ENCODE measurements at places on chromosomes 2 and 18.

DNA sequence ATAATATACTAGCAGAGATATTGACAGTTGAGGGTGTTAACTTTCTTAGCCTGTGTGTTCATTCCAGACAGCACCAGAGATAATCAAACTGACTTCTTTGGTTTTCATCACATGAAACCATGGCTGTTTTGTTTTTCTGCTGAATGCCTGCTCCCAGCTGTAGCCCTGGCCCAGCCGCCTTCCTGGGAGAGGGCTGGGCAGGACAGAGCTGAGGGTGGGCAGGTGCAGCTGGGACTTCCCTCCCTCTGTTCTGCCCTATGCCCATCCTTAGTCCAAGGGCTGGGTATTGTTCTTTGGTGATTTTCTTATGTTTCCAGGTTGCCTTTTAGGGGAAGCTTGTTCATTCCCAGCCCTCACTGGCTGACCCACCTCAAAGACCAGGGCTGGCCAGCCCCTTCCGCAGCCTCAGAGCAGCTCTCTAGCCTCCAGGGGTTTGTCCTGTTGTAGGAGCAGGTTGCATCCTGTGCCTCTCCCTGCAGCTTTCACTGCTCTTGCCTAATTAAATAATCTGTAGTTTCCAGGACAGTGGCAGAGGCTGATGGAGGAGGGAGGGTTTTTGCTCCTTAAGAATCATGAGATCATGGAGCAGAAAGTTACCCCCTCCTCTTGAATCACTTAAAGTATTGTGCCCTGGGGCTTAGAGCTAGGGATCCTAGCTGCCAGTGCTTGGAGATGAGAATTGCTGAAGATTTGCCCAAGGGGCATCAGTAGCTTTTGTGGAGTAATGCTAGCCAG lies 61.4 kb downstream of the MTCL1 start:
- DNase-seq = no peak

- DNase-seq = no peak
Measured at GRCh38 chr18:57073501-57074187, 73.2 kb upstream of the BOD1L2 start.

DNA sequence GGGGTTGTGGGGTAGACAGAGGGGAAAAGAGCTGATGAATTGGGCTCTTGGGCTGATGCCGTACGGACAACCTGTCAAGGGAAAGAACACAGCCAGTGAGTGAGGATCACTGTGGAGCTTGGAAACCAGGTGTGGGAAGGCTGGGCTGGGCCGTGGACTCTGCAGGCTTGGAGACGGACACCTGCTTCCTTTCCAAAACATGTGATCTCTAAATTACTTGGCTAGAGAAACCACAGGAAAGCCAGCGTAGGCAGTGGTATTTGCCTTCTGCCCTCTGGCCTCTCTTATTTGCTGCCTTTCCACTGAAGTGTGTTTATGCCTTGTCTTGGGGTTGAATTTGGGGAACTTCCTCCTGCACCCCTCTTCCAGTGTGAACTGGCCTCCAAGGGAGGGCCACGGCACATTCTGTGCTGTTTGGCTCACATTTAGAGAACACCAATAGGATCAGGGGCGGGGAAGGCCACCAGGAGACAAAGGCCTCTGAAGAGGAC lies 267.7 kb downstream of the PRKCE start:
- DNase-seq = no peak

GRCh38 chr2:898319-898718 lies 52.3 kb upstream of the SNTG2 start:
- DNase-seq = no peak

GRCh38 chr2:11907190-11907589 lies 160.8 kb downstream of the LPIN1 start:
- DNase-seq = no peak

GRCh38 chr2:160836755-160837154 lies 323.5 kb upstream of the TANK start:
- no peak for DNase-seq

GRCh38 chr18:26646901-26647300 lies 98.5 kb upstream of the KCTD1 start:
- DNase-seq = no peak

- DNase-seq = no peak
Measured at GRCh38 chr2:138504546-138505235, 3.1 kb downstream of the SPOPL start.

GRCh38 chr2:54464341-54464740 lies 8.2 kb downstream of the SPTBN1 start:
- no peak for DNase-seq

GRCh38 chr2:181174611-181175580 lies 194.5 kb downstream of the UBE2E3 start:
- no peak for DNase-seq

DNA sequence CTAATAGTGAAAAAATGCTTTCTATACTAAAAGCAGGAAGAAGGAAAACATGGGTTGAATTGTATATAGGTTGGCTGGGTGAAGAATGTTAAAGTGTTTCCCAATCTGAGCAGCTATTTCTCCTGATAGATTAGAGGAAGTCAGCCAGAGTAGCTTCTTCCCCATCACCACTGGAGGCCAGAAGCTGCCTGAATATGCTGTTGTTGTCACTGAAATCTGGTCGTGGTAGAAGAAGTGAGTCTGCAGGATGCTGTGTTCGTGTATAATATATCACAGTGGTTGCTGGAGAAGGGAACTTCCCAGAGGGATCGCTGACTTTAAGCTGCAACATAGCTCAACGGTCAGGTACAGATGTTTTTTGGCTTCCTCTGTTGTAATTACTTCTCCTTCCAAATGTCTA lies 247.5 kb upstream of the LRATD1 start:
- DNase-seq = no peak

DNA sequence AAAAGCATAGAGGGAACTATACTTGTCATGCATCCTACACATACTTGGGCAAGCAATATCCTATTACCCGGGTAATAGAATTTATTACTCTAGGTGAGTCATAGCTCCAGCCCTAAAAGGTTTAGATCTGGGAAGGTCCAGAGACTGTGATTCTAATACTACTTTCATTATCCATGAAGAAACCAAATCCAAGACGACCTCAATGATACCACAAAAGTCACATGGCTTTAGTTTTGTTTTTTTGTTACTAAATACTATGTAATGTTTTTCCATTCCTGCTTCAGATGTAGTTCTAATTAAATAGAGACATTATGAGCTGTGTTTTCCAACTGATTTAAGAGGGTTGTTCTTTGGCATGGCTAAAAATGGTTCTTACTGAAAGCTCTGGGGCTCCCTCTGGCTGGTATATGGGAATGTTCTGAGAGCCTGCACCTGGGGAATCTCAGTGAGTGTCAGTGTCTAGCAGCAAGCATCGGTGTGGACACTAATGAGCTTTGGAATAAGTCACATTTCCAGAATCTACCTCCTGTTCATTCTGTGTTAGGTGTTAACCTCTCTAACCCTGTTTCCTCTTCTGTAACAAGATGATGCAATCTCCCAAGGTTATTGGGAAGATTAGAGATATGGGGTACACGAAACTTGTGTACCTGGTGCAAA lies 20.5 kb upstream of the IL1RL2 start:
- no peak for DNase-seq

DNA sequence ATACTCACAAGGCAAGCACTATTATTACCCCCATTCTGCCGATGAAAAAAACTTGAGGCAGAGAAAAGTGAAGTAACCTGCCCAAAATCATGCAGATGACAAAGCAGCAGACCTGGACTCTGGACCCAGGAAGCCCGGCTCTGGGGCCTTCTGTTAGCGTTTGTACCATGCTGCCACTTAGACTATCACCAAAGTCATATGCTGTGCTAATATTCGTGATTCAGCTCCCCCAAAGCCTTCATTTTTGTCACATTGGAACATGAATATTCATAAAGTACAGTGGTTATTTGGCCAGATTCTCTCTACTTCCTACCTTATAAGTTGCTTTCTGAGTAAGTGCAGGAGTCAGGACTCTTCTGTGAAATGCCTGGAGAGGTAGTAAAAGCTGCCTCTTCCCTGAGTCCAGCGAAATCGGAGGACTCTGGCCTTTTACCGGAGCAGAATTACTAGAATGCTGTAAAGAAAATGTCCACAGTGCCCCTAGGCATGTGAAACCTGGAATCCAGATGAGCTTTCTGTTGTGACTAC lies 86.7 kb downstream of the FTCDNL1 start:
- DNase-seq = no peak

GRCh38 chr18:30163573-30163972 lies 879.0 kb downstream of the DSC3 start:
- DNase-seq = no peak

- no peak for DNase-seq
Measured at GRCh38 chr2:145931781-145932395, 1412.0 kb upstream of the ZEB2 start.

DNA sequence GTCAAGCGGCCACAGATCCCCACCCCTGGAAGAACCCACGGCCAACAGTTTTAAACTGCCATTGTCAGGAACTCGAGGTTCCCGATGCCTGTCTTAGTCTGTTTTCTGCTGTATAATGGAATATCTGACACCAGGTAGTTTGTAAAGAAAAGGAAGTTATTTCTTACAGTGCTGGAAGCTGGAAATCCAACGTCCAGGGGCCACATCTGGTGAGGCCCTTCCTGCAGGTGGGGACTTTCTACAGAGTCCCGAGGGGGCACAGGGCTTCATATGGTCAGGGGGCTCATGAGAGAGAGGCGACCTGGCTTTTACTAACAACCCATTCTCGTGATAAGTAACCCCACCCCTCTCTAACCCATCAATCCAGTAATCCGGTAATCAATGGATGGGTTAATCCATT lies 501.6 kb upstream of the MYT1L start:
- DNase-seq = no peak

DNA sequence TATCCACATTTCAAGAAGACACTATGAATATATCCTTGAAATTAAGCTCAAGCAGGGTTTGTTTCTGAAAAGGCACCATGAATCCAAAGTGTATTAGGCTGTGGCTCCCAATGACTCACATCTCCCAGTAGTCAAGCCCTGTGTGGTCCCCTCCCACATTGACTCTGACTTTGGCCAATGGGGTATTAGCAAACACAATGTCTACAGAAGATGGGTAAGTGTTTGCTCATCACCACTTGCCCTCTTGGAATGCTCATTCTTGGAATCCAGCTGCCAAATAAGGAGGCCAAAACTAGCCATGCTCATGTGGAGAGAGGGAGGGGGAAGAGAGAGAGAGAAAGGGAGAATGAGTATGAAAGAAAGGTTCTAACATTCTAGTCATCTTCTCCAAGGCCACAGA lies 490.0 kb downstream of the TXNL1 start:
- DNase-seq = no peak

- no peak for DNase-seq
Measured at GRCh38 chr2:181047829-181048228, 67.4 kb downstream of the UBE2E3 start.

DNA sequence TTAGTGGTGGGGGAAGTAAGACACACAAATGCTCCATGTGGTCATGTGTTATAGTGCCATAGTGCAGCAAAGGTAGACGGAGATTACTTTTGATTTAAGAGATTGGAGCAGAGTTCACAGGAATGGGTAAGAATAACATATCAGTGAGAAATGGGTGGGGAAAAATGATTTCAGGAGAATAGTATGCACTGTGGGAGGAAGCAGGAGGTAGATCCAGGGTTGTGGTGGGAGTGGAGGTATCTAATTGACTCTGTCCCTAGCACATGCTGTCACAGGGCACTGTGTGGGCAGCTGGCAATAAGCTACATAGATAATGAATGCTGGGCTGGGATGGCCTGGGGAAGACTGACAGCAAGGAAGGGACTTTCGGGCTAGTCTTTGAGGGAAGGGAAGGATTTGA lies 65.3 kb downstream of the STAT1 start:
- no peak for DNase-seq

DNA sequence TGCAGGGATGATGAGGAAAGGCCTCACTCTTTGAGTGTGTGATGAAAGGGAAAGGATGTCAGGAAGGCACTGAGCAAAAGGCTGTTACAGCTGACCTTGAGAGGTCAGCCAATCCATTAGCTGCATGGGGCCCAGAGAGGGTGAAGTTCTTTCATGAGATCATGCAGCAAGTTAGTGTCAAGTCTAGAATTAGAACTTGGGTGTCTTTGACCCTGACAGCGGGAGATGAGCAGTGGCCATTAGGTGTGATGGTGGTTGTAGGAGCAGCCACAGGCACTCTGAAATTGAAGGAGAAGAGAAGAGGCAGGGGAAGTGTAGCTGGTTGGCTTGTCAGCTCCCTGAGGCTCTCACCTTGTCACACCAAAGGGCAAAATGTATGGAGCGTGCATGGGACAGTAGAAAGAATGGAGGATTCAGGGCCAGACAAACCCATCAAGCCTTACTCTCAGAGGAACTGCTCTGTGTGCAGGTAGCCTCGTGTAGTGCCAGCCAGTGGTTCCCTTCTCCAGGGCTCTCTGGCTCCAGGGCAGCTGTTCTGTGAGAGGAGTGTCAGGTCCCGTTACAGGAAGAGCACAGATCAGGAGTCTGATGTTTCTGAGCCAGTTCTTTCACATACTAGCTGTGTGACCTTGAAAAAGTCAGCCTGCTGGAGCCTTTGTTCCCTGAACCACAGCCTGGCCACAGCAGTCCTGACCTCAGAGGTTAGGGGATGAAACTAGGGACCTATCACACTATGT lies 35.9 kb downstream of the MAP4K4 start:
- DNase-seq = no peak

- DNase-seq = no peak
Measured at GRCh38 chr2:119049968-119050704, 108.1 kb downstream of the MARCO start.

- no peak for DNase-seq
Measured at GRCh38 chr2:166539340-166540162, 45.5 kb upstream of the SCN7A start.

- no peak for DNase-seq
Measured at GRCh38 chr18:37669991-37670534, 104.5 kb upstream of the CELF4 start.

GRCh38 chr18:6001867-6002266 lies 106.5 kb upstream of the TMEM200C start:
- DNase-seq = no peak

DNA sequence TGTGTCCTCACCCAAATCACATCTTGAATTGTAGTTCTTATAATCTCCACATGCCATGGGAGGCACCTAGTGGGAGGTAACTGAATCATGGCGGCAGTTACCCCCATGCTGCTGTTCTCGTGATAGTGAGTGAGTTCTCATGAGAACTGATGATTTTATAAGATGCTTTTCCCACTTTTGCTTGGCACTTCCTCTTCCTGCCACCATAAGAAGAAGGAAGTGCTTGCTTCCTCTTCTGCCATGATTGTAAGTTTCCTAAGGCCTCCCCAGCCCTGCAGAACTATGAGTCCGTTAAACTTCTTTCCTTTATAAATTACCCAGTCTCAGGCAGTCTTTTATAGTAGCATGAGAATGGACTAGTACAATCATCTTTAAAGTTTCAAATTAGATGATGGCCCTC lies 902.4 kb upstream of the PIK3C3 start:
- DNase-seq = no peak

DNA sequence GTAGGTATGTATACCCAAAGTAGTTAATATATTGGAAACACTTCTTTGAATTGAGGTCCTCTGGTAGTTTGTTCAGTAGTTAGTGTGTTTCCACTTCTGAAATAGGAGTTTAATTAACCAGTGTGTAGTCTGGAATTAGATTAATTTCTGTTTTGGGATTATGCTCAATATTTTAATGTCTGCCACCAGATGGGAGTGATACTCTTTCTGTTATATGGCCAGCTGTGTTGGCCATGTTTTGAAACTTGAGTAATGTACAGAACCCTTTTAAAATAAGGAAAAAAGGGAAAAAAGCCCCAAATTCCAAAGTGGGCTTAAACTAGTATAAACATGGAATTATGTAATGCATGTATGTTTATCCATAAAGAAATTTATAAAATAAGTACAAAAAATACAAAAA lies 147.7 kb downstream of the CTNNA2 start:
- DNase-seq = no peak
